ENCODE measurements at places on chromosomes 3 and 15.

DNA sequence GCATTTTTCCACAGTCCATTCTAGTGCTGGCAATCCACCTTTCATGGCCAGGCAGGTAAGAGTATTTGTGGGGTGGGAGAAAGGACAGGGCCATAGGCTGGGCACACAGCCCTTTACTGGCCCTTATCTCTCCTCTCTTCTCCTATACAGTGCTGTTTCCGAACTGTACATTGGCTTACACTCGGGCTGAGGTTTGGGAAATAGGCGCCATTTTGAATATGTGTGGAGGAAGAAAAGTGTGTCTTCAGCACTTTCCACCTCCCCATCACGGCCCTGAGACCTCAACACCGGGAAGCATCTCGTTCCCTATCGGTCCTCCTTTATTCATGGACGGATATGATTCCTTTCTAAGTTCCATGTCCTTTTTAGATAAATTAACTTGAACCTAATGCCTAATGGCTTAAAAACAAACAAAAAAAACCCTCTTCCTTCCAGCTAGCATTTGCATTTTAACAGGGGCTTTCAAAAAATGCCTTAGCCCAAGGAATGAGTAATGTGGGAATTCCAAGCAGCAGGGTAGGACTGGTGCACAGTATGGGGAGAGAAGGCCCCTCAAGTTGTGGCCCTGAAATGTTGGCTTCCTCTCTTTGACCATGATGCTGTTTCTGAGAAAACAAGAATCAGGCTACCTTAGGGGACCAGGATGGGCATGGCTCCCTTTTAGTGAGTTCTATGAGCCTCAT lies 24.5 kb downstream of the CD86 start:
- no peak for DNase-seq

GRCh38 chr3:99484871-99485270 lies 153.5 kb upstream of the COL8A1 start:
- DNase-seq, result no peak

- no peak for DNase-seq
These were observed 207.8 kb downstream of the PLCL2 start for GRCh38 chr3:17092583-17092933.

DNA sequence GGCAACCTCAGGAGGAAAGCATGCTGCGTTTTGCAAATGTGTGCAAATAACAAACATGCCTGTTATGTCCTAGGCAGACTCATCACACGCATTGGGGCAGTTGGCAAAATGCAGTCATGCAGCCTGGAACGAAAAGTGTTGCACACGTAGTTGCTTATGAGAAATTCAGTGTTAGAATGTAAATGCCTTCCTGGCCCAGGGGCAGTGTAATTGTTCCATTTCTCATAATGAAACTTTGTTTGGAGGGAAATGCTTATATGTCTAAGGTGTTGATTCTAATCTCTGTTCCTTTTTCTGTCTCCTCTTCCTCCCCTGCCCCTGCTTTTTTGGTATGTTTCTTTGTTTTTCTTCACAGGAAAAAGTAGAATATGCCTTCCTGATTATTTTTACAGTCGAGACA lies 156.0 kb downstream of the CACNA1D start:
- DNase-seq, result peak; percentile 10

GRCh38 chr15:39238443-39238842 lies 342.4 kb upstream of the THBS1 start:
- DNase-seq, result no peak

DNA sequence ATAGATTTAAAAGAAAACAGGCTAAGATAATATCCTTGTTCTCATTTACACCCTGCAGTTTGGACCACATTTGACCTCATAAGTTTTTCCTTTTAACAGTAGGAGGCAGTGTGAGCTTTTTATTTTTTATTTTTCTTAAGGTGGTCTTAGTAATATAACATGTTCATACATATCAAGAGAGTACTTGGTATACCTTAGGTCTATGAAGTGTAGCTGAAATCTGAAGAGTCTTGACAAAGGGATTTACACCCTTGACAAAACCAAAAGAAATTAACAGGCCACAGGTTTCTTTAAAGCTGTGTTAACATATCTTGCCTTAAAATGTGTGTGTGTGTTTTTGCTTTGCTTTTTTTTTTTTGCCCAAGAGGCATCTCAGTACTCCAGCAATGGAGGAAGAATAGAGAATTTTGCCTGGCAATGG lies 3.2 kb downstream of the RAP2B start:
- no peak for DNase-seq

DNA sequence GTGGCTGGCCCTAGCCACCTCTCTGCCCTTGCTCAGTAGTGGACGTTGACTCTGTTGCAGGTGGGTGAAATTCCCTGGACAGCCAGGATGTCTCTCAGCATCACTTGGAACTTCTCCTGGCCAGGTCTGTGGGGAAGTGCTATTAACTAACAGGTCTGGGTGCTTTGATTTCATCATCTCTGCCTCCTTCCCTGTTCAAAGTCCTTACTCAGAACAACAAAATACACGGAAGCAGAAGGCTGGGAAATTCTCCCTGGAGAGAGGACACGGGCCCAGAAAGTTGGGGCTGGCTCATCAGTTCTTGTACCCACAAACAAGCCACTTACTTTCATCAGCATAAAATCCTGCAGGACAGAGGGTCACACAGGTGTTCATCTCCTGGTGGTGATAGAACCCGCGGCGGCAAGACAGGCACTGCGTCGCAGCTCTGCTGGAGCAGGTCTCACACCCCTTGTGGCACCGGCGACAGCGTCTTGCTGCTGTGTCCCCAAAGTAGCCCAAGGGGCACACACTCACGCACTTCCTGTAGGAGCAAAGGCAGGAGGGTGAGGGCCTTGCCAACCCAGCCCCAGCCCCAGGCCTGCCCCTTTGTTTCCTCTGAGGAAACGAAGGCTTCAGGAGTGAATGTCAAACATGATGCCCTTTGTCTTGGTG lies 29.6 kb upstream of the SNRPA1 start:
- DNase-seq, result no peak

- DNase-seq, result no peak
These were observed 46.2 kb downstream of the DMXL2 start for GRCh38 chr15:51576286-51576850.

DNA sequence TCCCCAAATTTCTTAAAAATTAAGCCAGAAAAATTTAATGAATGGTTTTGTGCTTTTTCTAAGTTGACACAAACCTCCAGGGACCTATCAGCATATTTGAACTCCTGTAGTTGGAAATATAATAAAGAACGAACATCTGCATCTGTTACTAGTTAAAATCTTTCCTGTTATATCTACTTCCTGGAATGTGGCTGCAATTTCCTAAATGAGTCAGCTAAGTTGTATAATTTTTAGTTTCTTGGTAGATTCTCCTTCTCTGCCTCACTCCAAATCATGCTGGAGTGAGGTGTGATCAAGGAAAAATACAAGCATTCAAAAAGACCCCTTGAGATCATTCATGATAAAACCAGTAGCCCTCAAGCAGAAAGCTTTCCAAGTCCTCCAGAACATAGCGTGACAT lies 106.2 kb upstream of the MCTP2 start:
- DNase-seq, result no peak

DNA sequence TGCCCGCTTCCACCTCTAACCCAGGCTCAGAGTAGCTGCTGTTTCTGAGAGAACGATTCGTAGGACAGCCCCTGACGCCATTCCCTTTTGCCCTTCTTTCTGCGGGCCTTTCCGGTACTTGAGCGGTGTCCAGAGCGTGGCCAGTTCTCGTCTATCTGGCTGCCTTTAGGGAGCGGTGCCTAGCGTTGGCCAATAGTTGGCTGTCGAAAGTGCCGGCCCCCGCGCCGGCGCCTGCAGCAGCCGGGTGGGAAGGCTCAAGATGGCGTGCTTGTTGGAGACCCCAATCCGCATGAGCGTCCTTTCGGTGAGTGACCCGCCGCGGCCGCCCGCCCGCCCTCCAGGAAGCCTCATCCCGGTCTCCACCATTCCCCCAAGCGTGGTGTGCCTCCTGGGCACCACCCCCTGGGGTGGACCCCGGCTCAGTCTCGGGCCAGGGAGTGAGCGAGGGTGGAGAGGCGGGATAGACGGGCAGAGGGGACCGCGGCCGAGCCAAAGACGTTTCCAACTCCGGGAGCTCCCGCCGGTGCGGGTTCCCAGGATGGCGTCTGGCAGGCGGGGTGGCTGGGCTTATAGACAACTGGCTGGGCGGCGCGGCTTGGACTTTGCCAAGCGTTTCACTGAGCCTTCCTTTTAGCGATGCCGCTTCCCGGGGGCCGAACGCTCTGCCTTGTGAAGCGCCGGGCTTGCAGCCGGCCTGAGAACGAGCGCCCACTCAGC lies at the start of gene ARMC8:
Gene ARMC8, plus strand, starts transcription at position 6 of the 717 bp plus-strand sequence. Its CDS starts 254 bp downstream, at position 260.
- DNase-seq, result no peak

GRCh38 chr3:43620831-43621655 lies 768 bp downstream of the ANO10 start:
- DNase-seq, result no peak

- no peak for DNase-seq
These were observed 85.8 kb downstream of the HMG20A start for GRCh38 chr15:77506311-77507142.

DNA sequence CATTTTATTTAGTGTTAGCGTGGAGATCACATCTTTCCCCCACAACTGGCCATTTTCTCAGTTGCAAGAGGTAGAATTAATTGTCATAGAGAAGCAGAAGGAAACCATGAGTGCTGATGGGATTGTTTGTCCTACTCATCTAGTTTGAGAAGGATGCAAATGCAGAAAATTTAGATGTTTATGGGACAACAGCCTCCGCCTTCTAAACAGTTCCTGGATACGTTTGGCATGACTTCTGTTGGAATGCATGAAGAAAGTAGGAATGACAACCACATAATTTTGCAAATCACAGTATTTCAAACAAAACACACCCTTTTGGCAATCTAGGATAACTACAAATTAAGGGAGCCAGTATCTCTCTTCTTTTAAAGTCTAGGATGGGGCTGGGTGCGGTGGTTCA lies 240.1 kb upstream of the SUCLG2 start:
- no peak for DNase-seq

- no peak for DNase-seq
These were observed 5.9 kb downstream of the ZSCAN2 start for GRCh38 chr15:84606653-84607120.

DNA sequence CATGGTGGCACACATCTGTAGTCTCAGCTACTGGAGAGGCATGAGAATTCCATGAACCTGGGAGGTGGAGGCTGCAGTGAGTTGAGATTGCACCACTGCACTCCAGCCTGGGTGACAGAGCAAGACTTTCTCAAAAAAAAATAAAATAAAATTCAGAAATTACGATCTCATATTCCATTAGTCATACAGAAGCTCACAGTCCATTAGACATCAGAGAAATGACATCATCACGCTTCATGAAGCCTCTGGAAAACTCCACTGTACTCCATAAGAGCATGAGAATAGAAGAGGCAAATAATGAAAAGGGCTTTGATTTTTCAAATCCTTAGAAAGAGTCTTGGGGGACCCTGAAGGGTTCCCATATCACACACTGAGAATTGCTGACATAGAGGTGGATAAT lies 145.0 kb upstream of the MITF start:
- DNase-seq, result no peak

GRCh38 chr3:193921465-193921864 lies 214.5 kb upstream of the HES1 start:
- DNase-seq, result no peak

GRCh38 chr3:15645740-15646501 lies 44.4 kb downstream of the BTD start:
- no peak for DNase-seq

DNA sequence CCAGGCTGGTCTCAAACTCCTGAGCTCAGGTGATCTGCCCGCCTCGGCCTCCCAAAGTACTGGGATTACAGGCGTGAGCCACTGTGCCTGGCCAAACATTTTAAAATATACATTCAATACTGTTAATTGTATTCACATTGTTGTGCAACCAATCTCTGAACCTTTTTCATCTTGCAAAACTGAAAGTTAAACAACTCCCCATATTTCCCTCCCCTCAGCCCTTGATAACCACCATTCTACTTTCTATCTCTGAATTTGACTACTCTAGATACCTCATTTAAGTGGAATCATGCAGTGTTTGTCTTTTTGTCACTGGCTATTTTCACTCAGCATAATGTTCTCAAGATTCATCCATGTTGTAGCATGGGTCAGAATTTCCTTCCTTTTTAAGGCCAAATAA lies 30.0 kb downstream of the HMCES start:
- DNase-seq, result no peak

- no peak for DNase-seq
These were observed 247.7 kb upstream of the GADL1 start for GRCh38 chr3:31142139-31142538.

GRCh38 chr3:71724584-71725270 lies 475 bp downstream of the EIF4E3 start:
- DNase-seq, result peak; percentile 40

GRCh38 chr3:130894986-130895280 lies 1.0 kb downstream of the ATP2C1 start:
- no peak for DNase-seq

- DNase-seq, result no peak
These were observed 246.8 kb downstream of the NR1D2 start for GRCh38 chr3:24191801-24192403.

- no peak for DNase-seq
These were observed 2.1 kb downstream of the IQCF5 start for GRCh38 chr3:51873253-51873766.

DNA sequence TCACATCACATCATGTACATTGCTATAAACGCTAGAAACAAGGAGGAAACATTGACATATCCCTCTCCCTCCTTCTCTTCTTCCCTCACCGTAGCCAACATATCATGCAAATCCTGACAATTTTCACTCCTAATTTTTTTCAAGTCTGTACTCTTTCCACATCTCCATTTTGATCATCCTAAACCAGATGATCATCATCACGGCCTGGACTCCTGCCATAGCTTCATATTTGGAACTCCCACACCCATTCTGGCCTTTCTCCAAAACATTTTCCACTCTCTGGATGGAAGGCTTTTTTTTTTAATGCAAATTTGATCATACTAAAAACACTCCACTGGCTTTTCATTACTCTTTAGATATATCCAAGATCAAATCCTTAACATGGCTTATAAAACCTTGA lies 248.0 kb upstream of the CNTN3 start:
- DNase-seq, result no peak

- DNase-seq, result no peak
These were observed 9.4 kb downstream of the PTPRG start for GRCh38 chr3:61570813-61571212.

- no peak for DNase-seq
These were observed 106.5 kb downstream of the P3H2 start for GRCh38 chr3:190013943-190014924.

- DNase-seq, result peak; percentile 22
These were observed 531.9 kb downstream of the AGBL1 start for GRCh38 chr15:86611417-86612040.

- no peak for DNase-seq
These were observed 74.4 kb downstream of the THRB start for GRCh38 chr3:24420224-24420623.

- peak; percentile 91 for DNase-seq
These were observed 21.1 kb upstream of the CDCP1 start for GRCh38 chr3:45167011-45167911.

GRCh38 chr3:99699841-99700240 lies 61.4 kb downstream of the COL8A1 start:
- DNase-seq, result no peak
